ENCODE measurements at places on chromosomes 11 and 22.

DNA sequence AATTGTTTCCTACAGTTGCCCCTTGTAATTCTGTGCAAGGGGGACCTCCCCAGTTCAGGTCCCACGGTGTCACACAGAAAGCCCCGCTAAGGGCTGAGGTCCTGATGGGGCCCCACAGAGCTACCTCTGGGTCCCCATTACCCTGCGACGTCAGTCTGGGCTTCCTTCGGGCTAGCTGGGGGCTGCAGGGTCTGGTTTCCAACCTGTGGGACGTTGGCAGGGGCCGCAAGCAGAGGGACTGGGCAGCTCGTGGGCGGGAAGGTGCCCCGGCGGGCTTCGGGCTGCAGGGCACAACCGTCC lies 698 bp downstream of the SLC37A4 start:
- DNase-seq, result no peak

GRCh38 chr11:69830086-69830485 lies 10.9 kb upstream of the FGF3 start:
- DNase-seq, result no peak

DNA sequence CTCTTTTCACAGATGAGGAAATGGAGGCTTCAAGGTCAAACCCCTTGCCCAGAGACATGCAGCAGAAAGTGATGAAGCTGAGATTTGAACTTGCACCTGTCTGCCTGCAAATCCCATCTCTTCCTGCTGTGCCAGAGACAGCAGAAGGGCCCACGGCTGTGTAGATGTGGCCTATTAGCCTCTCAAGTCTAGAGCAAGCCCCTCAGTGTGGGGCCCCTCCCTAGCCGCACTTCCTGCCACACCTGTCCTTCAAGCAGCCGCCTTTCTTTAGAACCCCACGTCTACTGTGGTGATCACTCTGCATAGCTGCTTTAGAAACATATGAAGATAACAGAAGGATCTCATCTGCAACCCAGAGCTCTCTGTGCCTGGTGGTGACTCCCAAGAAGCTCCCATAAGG lies 41.2 kb upstream of the JAM3 start:
- DNase-seq, result no peak

- no peak for DNase-seq
These were observed 18.9 kb upstream of the PISD start for GRCh38 chr22:31680861-31681341.

GRCh38 chr22:35590634-35591295 lies 26.4 kb downstream of the MB start:
- DNase-seq, result no peak

GRCh38 chr22:33350491-33350890 lies 292.3 kb upstream of the SYN3 start:
- DNase-seq, result no peak

DNA sequence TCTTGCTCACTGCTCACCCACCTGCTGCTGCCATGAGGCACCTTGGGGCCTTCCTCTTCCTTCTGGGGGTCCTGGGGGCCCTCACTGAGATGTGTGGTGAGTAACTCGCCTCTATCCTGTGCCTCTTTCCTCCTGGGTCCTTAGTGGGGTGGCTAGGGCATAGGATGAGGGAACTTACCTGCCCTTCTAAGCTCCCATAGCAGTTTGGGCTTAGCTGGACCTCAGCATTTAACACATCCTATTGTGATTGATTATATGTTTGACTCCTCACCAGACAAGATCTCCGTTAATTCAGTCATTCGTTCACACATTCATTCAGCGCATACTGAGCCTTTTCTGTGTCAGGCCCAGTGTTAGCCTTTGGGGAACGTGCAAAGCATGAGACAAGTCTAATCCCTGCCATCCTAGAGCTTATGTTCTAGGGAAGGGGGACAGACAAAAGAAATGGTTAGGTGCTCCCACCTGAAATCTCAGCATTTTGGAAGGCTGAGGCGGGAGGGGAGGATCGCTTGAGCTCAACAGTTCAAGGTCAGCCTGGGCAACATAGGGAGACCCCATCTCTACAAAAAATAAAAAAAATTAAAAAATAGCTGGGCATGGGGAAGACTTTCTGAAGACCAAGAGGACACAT lies 441 bp downstream of the TCN2 start:
- DNase-seq, result no peak

GRCh38 chr11:19101796-19102520 lies 15.0 kb upstream of the ZDHHC13 start:
- DNase-seq, result no peak

- DNase-seq, result no peak
These were observed 9.0 kb upstream of the DRD2 start for GRCh38 chr11:113484223-113484622.

GRCh38 chr11:19379465-19379864 lies 138.7 kb upstream of the E2F8 start:
- no peak for DNase-seq

DNA sequence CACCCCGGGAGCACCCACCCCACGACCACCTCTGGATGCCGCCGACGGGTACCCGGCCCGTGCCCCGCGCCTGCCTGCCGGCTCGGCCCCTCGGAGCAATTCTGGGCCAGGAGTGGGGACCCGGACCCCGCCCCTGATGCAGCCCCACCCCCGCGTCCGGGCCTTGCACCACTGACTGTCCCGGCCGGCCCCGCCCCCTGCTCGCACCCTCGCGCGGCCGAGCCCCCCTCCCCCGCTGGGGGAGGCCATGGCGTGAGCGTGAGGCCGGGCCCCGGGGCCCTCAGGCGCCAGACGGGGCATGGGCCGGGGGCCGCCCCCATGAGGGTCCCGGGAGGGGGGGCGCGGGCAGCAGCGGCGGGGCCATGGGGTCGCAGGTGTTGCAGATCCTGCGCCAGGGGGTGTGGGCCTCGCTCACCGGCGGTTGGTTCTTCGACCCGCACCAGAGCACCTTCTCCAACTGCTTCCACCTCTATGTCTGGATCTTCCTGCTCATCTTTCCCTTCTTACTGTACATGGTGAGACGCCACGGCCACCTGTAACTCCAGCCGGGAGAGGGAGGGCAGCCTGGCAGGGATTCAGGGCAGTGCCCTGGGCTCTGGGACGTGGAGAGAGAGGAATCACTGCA lies 486 bp downstream of the PCNX3 start:
- no peak for DNase-seq

DNA sequence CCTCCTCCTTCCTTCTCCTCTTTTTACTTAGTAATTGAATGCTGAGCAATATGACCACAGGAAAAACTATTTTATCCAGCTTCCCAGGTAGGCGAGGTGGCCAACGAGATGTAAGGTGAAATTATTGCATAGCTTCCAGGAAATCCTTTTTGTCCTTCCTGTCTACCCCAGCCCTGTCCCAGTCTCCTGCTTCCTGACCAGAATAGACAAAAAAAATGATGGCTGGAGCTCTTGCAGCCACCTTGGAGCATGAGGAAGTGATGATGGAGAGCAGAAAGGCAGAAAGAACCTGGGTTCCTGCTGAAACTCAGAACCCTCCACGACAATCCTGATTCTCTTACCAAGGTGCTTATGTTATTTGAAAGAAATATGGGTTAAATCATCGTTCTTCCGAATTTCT lies 33.9 kb downstream of the DUSP8 start:
- DNase-seq, result no peak

- no peak for DNase-seq
These were observed 278 bp downstream of the ROM1 start for GRCh38 chr11:62613291-62613778.

GRCh38 chr11:116928102-116928777 lies 90.8 kb upstream of the APOA1 start:
- DNase-seq, result no peak

DNA sequence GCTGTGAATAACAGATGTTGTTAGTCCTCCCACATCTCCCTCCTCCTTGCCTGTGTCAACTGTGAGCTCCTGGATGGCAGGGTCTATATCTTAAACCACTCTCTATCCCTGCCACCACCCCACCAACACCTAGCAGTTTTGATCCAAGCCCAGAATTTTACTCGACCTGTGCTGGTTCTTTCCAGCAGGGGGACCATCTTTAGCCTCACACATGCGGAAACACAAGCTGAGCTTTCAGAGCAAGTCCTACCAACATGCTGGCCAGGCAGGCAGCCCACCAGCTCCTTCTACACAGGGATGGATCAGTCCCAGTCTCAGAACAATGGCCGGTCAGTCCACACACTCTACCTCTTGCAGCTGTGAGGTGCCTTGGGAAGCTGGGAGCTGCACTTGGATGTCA lies 231.5 kb downstream of the NXPE2 start:
- no peak for DNase-seq

- DNase-seq, result no peak
These were observed 52.3 kb downstream of the RTL6 start for GRCh38 chr22:44445731-44446130.

- DNase-seq, result no peak
These were observed 5.6 kb downstream of the APOL6 start for GRCh38 chr22:35653824-35654223.

DNA sequence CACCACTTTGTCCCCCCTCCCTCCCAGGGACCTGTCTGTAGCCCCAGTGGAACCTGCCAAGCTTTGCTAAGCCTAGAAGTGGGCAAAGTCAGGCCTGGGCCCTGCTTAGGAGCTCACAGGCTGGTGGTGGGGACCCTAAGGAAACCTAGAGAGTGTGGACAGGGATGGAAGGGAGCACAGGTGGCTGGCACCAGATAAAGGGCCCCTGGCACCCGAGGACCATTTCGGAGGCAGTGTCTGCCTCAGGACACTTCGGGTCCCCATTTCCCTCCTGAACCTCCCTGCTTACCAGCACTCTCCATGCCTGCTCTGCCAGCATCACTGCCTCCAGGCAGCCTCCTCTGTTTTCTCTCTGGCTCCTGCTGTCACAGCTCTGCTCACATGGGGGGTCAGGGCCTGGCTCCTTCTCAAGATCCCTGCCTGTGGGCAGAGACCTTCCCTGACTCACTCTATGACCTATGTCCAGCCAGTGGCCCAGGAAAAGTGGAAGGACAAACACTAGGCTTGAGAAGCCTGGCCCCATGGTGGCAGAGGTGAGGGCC lies 13.6 kb upstream of the OMP start:
- no peak for DNase-seq

GRCh38 chr11:95793116-95793515 lies 2.8 kb downstream of the CEP57 start:
- no peak for DNase-seq

DNA sequence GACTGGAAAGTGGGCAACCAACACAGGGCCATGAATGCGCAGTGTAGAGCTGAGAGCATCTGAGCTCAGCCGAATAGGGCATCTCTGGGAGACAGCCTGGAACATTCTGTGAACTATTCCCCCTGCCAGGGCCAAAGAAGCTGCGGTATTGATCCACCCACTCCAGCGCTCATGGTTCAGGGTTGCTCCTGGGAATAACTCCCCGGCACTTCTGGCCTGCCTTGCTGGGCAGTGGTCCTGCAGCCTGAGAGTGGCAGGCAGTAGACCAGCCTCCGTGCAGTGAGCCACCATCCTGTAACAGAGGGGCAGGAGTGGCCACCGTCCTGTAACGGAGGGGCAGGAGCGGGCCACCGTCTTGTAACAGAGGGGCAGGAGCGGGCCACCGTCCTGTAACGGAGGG lies 12.2 kb downstream of the TMPRSS6 start:
- no peak for DNase-seq

- DNase-seq, result peak; percentile 49
These were observed 35.0 kb downstream of the TPBGL start for GRCh38 chr11:75275581-75275980.

- DNase-seq, result no peak
These were observed 9.4 kb downstream of the SUSD2 start for GRCh38 chr22:24190596-24191208.

GRCh38 chr11:99422581-99423427 lies 402.1 kb downstream of the CNTN5 start:
- DNase-seq, result no peak

DNA sequence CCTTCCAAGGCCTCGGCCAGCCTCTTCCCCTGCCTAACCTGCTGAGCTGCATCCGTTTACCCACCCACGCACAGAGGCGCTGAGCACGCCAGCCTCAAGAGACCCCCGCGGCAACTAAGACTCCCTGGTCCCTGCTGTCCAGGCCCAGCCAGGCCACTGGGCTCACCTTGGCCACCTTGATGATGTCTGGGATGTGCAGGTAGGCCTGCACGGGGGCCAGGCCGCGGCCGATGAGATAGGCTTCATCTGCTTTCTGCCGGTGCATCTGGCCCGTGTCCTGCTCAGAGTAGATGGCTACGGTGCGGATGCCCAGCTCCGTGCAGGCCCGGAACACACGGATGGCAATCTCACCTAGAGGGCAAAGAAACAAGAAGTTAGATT lies 14.6 kb downstream of the LRFN4 start:
- no peak for DNase-seq
